ENCODE measurements at places on chromosomes 3 and 15.

- DNase-seq = no peak
Measured at GRCh38 chr15:43239732-43240491, 19.1 kb upstream of the EPB42 start.

GRCh38 chr15:65132878-65133547 is 595 bp downstream of the PDCD7 start:
- peak; percentile 66 for DNase-seq

DNA sequence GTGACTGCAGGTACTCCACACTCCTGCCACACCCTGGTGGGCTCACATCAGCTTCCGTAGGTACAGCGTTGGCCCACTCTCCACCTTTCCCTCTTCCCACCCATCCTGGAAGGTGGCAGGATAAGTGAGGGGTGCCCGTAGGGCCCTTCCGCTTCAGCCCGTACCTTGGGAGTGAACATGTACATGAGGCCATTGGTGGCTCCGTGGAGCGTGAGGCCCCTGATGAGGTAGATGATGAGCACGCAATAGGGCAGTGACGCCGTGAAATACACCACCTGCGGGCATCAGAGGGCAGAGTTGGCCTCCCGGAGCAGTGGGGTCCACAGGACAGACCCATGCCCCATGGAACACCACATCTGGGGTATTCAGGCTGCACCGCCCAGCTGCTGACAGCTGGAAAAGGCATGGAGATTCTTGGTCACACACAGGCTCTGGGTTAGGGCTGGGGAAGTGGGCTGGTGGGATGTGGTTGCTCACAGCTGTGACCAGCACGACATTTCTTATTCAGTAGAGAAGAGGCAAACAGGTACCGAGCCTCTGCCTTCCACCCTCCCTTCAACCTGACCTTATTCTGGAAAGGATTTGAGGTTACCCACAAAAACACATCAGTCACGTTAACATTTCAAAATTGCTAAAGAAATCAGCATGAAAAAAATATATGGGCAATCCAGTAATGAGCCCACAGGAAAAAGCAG is 23.8 kb downstream of the SLC6A20 start:
- no peak for DNase-seq

GRCh38 chr3:37171144-37171543 is 3.2 kb downstream of the LRRFIP2 start:
- no peak for DNase-seq

DNA sequence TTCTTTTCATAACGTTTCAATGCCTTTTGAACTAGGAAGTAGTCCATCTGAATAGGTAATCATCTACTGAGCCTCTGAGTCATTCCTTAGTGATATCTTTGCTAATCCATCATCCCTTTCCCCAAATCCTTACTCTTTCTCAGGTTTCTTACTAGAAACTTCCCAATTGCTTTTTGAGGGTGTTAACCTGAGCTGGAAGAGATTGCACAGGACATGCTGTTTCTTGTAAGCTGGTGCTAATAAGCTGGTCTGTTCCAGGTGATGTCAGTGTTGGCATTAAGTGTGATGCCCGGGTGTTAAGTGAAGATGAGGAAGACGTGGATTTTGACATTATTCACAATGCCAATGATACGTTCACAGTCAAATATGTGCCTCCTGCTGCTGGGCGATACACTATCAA is 101.0 kb downstream of the DNASE1L3 start:
- no peak for DNase-seq

DNA sequence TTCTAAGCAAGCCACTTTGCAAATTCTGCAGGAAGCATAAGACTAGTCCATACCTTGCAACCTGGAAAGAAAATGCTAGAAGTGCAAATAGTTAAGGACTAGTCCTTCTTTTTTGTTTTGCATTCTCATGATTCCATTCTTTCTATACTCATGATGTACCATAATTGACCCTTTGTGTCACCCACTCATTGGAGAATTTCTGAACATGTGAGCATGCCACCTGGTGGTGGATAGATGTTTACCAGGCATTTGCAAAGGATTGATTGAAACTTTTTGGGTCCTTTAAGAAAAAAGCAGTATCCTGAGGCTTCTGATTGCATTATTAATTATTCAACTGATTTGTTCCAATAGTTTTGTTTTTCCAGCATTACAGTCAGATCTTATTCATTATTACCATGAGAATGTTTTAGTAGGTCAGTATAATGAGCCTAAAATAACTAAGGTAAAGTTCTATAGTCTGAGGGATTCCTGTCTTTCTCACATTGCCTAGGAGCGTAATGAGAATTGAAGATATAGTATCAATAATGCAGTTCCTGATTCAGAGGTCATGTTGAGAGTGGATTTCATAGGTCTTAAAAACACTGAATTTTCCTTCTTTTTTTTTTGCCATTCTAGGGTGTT is 20.2 kb upstream of the DIPK2A start:
- DNase-seq = peak; percentile 38

DNA sequence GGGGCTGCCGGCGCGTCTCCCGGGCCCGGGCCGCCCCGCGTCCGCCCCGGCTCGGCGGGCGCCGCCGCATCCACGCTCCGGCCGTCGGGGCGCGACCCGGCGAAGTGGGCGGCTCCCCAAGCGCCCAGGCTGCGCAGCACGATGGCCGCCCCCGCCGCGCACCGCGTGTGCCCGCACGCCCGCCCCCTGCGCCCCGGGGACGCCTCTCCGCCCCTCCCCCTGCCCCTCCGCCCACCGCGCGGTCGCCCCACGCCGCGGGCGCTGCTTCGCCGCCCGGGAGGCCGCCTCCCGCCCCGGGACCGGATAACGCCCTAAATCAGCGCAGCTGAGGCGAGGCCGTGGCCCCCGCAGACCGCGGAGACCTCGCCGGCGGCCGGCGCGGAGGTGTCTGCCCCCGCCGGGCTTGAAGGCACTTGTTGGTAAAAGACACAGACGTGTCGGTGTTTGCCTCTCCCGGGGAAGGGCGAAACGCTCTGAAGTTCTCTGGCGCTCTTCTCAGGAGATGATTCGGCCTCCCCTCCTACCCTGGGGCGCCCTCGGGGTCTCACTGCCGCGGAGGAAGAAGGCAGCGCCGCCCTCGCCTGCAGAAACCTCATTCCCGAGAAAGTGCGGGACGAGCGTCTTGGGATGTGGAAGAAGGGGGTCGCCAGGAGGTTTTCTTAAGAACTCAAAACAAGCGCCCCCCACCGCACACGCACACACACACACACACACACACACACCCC is at the start of gene BNC1:
Gene BNC1, minus strand, starts transcription at position 106 of the 725 bp plus-strand sequence. Its CDS starts 36 bp downstream, at position 70.
- DNase-seq = peak; percentile 67

DNA sequence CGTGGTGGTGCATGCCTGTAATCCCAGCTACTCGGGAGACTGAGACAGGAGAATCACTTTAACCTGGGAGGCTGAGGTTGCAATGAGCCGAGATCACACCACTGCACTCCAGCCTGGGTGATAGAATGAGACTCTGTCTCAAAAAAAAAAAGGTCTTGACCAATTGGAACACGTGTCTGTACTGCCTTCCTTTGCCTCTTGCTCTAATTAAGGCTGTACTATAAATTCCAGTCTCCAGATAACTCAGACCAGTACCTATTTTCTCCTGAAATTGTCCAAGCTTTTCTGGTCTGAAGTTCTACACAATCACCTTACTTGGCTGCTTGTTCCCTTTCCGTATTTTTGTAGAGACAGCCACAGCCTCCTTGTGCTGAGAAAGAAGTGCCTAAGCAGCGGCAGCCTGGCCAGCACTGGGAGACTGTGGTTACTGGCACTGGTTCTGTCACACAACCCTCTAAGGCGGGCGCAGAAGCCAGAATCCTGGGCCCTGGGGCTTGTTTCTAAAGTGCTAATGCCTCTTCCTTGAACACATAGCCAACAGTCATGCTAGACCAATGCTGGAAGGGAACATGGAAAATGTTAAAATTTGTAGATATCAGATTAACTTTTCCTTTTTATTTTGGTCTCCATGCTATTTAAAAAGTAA is 6.2 kb upstream of the CEP70 start:
- DNase-seq = no peak

- DNase-seq = no peak
Measured at GRCh38 chr15:55562601-55563000, 25.5 kb downstream of the PYGO1 start.

DNA sequence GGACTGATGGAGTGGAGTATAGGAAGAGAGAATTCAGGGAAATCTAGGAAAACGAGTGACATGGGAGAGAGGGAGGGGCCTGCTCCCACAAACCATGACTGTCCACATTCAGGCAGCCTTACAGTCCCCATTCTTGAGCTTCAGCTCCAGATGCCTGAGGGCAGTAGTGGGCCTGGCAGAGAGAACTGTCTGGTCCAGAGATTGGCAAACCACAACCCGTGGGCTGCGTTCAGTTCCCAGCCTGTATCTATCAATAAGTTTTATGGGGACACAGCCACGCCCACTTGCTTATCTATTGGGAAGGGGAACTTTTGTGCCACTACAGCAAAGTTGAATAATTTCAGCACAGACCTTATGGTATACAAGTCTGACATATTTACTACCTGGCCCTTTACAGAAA is 63.8 kb downstream of the SLCO2A1 start:
- no peak for DNase-seq

- DNase-seq = no peak
Measured at GRCh38 chr3:14905055-14905657, 42.2 kb upstream of the NR2C2 start.
